Cardiac muscle cell (in vitro differentiated cells and primary cell): ENCODE measurements at places on chromosomes 3 and 15. TPM values are rescaled to one million over a fixed set of nuclear protein-coding genes. Genes with fewer than 3 reads are reported as not detected.

MORC1 gene
- total RNA-seq = not detected in 2 replicates

CHP1 gene
- total RNA-seq = 233 and 310 TPM in 2 replicates

MESD gene
- total RNA-seq = 19.1 and 20.1 TPM in 2 replicates

WNT5A gene
- total RNA-seq = 94.2 and 113 TPM in 2 replicates

CILP gene
- 0.32 and 1.0 TPM in 2 replicates for total RNA-seq

ASB14 gene
- total RNA-seq = not detected in 2 replicates

FILIP1L gene
- total RNA-seq = 0.28 and 0.45 TPM in 2 replicates

FSIP1 gene
- total RNA-seq = 0.33 and 0.42 TPM in 2 replicates

UBE2E2 gene
- total RNA-seq = 139 and 140 TPM in 2 replicates

- DNase-seq = no peak
Measured at GRCh38 chr15:64138331-64138941, 13.1 kb upstream of the SNX22 start.

- DNase-seq = peak; percentile 64
Measured at GRCh38 chr15:39976291-39977274, 42.7 kb downstream of the EIF2AK4 start.

- DNase-seq = peak; percentile 42
Measured at GRCh38 chr3:126213379-126214028, 33.1 kb upstream of the ALDH1L1 start.

DNA sequence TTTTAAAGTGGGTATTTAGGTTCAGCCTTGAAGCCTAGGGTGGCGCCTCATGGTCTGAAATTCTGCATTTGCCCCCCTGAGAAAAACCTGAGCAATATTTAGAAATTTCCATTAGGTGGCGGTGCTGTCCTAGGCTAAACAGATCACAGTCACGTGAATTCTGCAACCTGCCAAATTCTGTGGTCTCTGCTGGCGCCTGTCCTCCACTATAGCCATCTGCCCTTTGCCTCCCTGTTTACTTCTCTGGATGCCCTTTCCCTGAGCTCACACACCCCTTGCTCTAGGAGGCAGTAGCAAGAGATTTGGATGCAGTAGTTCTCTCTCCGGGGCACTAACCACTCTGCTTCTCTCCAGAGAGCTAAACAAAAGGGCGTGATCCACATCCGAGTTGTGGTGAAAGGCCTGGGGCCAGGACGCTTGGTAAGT lies 9.1 kb downstream of the MRPS11 start:
- DNase-seq = peak; percentile 63

GRCh38 chr15:81072551-81072950 lies 61.5 kb upstream of the CFAP161 start:
- no peak for DNase-seq

DNA sequence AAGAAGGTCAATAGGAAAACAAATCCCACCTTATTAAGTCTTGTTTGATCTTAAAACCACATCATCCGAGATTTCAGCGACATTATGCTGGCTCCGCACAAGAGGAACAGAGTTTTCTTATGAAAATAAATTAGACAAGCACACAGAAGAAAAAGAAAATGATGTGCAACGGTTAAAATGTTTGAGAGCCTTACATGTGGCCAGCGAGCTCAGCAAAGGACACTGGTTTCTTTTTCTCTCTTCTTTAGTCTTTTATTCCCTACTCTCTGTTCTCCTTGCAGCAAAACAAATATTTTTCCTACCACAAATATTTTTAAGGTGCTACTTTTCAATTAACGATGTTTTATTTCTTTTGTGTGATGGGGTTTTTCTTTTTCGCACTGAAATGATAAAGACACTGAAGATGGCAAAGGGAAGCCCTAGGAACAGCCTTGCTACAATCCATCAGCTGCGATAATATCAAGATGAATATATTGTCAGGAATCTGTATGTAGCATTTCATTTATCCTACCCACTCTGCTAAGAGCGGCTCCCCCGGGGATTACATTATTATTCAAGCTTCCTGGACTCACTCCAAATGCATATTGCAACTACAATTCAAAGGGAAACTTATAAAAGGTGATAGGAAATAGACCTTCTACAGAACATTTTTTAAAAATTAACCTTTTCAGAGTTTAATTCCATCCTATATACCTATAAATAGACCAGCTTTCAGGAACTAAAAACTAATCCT lies 72.9 kb downstream of the ANXA2 start:
- no peak for DNase-seq

- no peak for DNase-seq
Measured at GRCh38 chr15:38626443-38627050, 61.9 kb upstream of the RASGRP1 start.

- peak; percentile 62 for DNase-seq
Measured at GRCh38 chr3:98901119-98901391, 440 bp downstream of the DCBLD2 start.

- DNase-seq = no peak
Measured at GRCh38 chr3:58531956-58532355, 5.0 kb downstream of the ACOX2 start.

DNA sequence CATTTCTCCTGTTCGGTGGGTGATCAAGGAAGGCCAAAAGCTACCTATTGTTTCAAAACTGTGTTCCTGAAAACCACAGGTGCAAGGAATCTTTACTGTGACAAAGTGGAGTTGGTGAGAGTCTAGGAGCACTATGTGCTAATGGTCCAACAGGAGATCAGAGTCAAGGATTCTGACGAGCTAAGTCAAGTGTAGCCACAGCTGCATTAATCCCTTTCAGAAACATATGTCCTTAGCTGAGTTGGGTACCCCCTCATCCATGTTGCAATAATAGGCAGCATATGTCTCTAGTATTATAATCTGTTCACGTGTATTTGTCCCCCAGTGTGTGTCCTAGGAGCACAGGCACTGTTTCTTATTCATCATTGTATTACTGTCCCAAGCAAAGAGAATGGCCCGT lies 1.7 kb downstream of the VPS39 start:
- no peak for DNase-seq

DNA sequence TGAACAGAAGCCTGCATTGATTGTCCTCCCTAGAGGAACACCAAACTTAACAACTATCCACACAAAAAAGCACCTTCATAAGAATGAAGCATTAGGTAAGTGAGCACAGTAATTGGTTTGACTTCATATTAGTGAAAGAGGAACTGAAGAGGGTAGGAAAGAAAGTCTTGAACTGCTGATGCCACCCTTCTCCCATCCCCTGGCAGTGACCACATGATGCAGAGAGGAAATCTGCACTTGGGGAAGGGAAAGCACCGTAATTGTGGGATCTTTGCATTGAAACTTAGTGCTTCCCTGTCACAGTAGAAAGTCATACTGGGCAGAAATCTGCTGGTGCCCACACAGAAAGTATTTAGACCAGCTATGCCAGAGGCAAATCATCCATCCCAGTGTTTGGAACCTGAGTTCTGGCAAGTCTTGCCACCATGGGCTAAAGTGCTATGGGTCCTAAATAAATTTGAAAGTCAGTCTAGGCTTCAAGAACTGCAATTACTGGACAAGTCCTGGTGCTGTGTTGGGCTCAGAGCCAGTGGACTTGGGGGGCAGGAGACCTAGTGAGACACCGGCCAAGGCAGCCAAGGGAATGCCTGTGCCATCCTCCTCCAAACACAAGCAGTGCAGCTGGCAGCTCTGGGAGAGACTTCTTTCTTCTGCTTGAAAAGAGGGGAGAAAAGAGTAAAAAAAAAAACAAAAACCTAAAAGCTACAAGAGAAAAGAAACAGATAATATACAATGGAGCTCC lies 63.6 kb downstream of the SLC15A2 start:
- no peak for DNase-seq

DNA sequence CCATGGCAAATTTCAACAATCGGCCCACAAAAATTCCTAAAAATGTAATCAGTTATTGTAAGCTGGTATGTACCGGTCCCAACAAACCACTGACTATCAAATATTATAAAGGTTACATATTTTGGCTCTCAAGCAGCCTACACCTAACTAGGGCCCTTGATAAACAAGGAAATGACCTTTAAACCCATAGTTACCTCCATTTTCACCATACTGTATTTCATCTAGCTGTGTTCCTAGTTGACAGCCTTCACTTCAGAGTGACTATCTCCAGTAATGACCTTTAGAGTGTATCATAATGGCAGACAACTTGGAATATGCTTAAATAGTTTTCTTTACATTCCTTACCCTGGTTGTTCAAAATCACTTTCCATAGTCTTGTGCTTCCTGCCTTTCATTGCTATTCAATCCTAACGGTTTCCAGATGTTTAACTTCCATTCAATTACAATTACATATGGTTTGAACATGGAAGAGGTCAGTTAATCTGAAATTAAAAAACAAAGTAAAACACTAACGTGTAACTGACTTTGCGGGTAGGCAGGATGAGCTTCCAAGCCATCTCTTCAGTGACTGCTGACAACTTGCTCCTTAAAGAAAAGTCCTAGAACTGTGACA lies 111.9 kb upstream of the TSC22D2 start:
- no peak for DNase-seq

- no peak for DNase-seq
Measured at GRCh38 chr15:25427861-25428260, 11.0 kb downstream of the UBE3A start.

DNA sequence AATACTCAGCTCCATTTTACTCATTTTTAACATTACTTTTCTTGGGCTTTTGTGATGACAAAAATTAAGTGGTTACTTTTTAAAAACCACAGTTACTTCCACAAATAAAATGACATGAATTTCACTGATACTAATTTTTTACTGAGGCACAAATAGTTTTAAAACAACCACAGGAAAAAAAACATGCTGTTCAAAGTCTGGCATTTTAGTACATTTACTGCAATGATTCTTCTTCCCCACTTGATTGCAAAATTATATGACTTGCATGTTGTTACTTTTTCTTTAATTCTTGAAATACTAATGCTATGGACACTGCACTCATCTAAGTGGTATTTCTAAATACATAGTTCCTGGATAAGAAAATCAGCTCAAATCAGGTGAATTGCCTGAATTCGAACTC lies 24.8 kb upstream of the SLMAP start:
- no peak for DNase-seq

GRCh38 chr3:183287301-183287971 lies 34.4 kb downstream of the B3GNT5 start:
- DNase-seq = peak; percentile 98

- DNase-seq = peak; percentile 32
Measured at GRCh38 chr3:196246612-196247308, 30.4 kb downstream of the SLC51A start.

- DNase-seq = no peak
Measured at GRCh38 chr3:184260724-184261269, 556 bp downstream of the CAMK2N2 start.

GRCh38 chr3:33799202-33799551 lies 747 bp downstream of the PDCD6IP start:
- no peak for DNase-seq

DNA sequence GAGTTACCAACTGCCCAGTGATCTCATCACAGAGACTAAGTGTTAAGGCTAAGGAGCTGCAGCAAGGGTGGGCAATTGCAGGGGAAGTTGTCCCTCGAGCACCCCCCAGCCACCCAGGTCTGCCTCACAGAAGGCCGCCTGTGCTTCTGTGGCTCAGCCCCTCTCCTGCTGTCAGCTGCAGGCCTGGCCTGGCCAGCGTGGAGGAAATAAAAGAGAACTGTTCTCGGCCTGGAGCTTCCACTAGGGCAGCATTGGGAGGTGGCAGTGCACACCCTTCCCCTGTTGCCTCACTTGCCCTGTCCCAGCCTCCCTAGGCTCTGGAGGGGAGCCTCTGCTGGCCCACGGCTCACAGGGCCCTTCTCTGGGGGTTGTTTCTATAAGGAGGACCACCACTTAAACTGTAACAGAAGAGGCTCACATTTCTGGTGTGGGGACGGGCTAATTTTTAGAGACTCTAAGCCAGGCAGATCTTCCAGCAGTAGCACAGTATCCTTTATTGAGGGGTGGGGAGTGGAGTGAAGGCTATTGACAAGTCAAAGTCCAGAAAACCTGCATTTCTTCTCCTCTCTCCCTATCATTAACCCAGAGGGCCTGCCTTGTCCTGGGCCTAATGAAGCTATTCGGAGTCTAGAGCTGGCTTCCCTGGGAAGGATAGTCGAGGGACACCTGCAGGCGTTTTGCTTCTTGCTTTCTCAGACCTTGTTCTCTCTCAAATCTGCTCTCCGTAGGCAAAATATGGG lies 75.6 kb upstream of the ADPGK start:
- DNase-seq = no peak
